ENCODE measurements at places on chromosomes 3 and 15. TPM values are rescaled to one million over a fixed set of nuclear protein-coding genes. Genes with fewer than 3 reads are reported as not detected.

DNA sequence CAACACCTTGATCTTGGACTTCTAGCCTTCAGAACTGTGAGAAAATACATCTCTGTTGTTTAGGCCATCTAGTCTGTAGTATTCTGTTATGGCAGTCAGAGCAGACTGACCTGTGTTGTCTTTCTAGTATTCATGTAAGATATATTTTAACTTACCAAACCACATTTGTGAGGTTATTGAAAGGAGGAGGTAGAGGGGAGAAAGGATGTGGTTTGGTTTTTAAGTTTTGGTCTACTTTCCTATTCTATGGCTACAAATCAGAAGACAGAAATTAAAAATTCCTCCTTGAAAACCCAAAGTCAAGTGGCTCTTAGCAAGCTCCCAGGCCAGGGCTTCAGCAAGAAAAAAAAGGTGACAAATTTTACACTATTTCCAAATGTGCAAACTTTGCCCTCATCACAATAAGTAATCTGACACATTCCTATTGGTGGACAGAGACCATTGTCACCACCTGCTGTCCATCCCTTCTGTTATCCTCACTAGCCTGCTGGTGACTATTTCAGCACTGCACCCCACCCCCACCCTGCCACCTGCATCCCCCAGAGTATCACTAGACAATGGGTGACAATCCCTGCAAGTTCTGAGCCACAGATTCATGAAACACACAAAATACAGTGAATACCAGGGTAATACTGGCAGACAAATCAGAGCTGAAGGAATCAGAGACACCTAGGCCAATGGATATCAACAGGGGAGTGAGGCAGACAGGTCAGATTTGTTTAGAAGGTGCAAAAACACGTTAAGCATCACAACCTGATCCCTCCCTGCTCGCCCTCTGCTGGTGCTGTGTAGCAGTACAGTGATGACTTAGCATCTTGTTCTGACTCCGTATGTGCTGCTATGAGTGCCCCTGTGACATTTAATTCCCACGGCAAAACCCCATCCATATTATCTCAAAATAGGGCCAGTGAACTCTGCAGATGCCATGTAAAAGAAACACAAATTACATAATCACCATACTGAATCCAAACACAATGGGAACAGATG lies 79.0 kb upstream of the DCLK3 start:
- DNase-seq, result peak; percentile 7

DNA sequence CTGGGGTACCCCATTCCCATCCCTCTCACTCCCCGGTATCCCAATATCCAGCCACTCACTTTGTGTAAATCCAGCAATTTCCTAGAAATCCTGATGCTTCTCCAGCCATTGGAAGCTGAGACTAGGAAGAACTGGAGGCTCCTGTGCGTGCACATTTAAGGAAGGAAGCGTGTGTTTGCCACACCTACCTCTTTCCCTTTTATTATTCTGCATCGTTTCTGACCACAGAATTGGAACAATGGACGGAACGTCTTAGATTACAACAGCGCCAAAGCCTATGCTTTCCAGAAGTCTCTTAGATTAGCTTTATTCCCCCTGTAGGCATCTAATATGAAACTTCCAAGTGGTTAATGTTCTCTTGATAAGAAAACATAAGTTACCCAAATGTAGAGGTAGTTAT lies 234.8 kb upstream of the TRIM42 start:
- no peak for DNase-seq

GRCh38 chr3:49641921-49642707 lies 32.0 kb upstream of the APEH start:
- DNase-seq, result no peak

GRCh38 chr15:54789376-54789775 lies 407.4 kb downstream of the RSL24D1 start:
- DNase-seq, result no peak

Gene ZNF860
- polyA plus RNA-seq, result 1.4 TPM

Gene SLC27A2
- polyA plus RNA-seq, result 0.10 TPM

Gene SPG21
- polyA plus RNA-seq, result 68.1 TPM

Measured in foreskin keratinocyte (primary cell).